Epithelial cell of prostate (primary cell): ENCODE measurements at places on chromosomes 6 and 20.
A peak's percentile ranks its signal among the peaks of the same experiment; 100 is the strongest.

GRCh38 chr6:113011801-113012200 lies 664.7 kb downstream of the RFPL4B start:
- DNase-seq: no peak

DNA sequence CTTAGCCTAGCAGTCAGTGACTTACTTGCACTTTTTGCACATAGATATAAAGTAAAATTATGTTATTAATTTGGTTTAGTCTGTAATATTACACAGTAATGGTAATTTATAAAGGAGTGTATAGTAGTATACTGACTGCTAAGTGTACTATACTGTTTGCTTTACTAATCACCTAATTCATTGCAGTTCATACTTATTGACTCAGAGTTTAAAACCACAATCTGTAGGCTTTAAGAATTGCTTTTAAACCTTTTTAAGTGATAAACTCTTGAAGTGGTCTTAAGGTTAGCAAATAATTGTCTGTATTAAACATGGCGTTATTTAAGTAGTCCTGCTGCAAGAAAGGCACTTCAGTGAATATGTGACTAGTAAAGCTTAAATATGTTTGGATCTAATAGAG lies 151.5 kb downstream of the QKI start:
- DNase-seq: no peak

DNA sequence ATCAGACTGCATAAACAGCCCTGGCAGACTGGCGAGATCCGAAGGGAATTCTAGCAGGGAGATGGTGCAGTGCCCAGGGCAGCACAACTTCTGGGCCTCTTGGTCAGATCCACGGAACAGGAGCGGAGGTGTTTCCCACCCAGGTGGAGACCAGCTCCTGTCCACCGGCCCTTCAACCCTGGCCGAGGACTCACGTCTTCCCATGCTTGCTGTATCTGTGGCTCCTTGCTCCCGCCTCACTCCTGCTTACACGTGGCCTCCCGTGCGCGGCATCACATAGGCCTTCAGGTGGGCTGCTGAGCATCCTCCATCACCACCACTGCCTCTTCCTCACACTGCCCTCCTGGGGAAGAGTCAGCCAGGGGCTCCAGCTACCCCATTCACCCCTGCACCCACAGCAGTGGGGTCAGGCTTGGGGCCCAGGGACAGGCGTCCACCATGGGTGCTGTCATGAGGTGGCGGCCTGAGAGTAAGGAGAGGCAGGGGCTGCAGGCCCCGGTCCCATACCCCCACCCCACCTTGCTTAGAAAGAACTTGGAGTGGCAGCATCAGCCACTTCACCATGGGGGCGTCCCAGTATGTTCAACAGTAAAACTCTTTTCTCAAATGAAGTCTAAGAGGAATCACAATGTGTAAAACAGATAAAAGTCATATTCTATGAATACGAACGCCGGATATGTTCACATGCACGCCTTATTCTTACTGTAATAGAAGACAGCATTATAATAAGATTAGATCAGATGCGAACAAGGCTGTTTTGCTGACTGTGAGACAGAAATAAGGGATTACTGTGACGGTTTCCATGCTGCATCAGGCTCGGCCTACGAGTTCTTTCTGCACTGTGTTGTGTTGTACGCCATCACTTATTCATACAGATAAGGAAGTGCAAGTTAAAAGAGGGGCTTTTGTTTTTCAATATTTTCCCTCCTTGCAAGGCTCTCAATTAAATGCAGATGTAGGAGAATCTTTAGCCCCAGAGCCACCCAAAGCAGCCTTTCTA lies 165.4 kb downstream of the GRM4 start:
- DNase-seq: no peak

DNA sequence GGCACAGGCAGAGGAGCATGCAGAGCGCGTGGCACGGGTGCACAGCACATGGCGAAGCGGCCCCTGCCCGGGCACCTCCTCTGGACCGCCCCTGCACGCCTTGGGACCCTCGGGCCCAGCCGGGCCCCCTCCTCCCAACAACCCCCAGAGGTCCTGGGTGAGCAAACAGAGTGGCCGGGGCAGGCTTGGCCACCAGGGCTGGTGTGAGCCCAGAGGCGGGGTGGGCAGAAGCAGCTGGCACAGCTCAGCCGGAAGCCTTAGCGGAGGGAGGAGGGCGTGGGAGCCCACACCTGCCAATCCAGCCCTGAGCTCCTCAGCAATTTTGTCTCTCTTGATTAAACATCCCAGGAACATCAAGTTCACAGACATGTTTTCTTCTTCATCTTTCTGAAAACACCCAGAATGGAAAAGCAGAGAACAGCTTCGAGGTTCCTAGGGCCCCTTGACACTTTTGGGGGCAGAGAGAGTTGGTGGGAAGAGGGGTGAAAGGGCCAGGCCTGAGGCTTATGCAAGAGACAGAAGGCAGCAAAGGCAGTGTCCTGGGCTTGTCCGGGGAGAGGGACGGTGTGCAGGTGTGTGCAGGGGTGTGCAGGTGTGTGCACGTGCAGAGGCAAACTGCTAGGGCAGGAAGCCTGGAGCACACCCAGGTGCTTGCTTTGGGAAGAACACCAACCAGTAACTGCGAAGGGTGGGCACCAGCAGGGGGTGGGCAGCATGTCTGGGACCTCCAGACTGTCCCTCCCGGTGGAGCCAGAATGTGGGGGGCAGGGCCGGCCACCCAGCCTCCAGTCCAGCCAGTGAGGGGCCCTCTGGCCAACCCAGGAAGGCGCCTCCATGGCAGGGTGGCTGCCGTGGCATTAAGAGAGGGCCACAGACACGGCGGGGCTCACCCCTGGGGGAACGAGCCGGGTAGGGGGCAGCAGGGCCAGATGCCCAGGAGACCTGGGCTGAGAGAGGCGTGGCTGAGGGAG lies 4.8 kb downstream of the HRH3 start:
- no peak for DNase-seq

GRCh38 chr6:1616701-1617463 lies 7.2 kb downstream of the FOXC1 start:
- no peak for DNase-seq

DNA sequence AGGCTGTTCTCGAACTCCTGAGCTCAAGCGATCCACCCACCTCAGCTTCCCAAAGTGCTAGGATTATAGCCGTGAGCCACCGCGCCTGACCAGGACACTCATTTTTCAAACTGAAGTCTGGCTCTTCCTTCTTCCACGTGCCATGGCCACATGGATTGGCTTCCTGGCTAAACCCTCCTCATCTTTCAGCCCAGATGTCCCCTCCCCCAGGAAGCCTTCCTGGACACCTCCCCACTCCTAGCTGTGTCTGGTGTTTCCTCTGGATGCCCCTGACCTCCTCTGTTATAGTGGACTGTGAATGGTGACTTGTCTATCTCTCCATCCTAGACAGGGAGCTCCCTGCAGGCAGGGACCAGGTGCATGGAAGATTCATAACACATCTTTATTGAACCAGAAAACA lies 57.2 kb downstream of the RIPOR3 start:
- DNase-seq: no peak

DNA sequence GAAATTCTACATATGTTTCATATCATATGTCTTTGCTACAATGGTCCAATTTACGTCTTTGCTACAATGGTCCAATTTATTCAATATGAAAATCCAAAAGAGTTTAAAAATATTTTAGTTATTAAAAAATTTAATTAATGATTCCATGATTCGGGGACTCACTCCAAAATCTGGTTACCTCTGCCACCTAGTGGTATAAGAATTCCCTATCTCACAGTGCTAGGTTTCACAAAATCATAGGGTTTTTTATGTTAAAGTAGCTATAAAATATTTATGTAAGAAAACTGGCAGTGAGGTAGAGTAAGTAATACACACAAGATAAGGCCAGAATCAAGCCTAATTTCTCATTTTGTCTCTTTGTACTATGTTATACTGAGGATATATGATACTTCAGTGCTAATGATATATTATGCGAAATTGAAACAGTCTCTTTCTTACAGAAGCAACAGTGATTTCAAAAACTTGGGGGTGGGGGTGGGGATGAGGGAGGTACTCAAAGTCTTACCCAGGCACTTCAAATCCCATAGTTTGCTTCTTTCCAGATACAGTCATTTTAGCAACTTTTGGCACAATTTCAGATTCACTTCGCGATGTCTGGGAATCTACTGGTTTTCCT lies 52.3 kb downstream of the HBS1L start:
- DNase-seq: no peak

DNA sequence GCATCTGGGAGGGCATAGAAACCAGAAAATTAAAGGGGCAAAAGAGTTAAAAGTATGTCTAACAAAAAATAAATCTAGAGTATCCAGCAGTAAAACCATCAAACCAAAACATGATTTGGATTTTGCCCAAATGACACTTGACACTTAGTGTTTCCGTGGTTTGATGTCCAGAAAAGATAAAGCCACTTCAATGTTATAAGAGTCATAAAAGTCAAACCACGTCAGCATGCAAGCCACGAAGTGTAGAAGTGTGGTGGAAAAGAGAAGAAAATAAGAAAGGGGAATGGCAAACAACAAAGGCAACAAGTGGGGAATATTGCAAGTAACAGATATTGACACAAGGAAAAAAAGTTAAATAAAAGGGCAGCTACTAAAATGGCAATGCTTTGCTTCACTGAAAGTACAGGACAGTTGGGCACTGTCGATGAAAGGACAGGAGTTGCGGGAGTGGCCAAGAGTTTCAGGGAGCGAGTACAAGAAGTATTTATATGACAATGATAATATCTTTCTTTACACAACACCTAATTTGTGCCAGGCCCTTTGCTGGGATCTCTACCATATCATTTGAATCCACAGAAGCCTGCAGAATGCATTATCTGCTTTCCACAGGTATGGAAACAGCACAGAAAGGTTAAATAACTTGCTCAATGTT lies 6.3 kb upstream of the HDDC2 start:
- DNase-seq: no peak

- DNase-seq: peak; percentile 70
These were observed 52.2 kb upstream of the DTNBP1 start for GRCh38 chr6:15715060-15715459.

GRCh38 chr6:54587277-54587676 lies 259.3 kb upstream of the FAM83B start:
- DNase-seq: no peak

GRCh38 chr6:139436200-139436956 lies 61.9 kb upstream of the CITED2 start:
- peak; percentile 16 for DNase-seq

DNA sequence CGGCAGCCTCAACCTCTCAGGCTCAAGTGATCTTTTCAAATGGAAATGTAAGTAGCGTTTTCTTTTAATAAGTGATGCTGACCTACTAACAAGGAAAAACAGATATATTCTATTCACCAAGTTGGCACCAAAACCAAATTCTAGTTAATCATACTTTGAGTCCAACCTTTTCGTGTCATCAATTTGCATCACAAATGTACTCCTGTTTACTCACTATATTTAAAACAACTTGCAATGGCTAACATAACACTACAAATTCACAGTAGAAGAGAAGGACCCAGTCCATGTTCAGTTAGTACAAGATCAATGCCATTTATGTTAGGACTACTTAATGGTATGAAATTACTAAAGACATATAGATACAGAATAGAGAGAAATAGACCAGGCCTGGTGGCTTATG lies 50.0 kb downstream of the MDN1 start:
- DNase-seq: no peak

DNA sequence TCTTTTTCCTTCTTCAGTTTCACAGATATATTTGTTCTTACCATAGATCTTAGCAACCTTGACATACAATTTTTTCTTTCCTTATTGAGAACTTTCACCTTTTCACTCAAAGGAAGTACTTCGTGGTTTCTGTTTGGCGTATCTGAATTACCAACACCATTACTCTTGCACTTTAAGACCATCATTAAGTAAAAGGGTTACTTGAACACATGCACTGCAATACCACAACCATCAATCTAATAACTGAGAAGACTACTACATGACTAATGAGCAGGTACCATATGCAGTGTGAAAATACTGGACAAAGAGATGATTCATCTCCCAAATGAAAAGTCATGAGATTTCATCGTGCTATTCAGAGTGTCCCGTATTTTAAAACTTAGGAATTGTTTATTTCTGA lies 21.7 kb upstream of the SENP6 start:
- no peak for DNase-seq
